ENCODE measurements at places on chromosomes 6 and 20.

DNA sequence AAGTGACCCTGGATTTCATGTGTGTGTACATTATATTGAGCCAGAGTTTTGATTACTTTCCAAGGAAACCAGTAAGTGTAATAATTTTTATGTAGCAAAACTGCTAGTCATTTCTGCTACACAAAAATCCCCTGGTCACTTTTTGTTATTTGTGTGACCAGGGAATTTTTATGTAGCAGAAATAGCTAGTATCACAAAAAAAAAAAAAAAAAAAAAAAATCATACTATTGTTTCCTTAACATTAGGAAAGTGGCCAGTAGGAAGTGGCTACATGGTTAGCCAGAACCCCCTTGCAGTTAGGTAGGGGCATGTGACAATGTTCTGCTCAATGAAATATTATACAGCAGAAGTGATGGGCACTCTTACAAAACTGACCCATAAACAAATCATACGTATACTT lies 434.0 kb upstream of the BTBD3 start:
- DNase-seq, result no peak

DNA sequence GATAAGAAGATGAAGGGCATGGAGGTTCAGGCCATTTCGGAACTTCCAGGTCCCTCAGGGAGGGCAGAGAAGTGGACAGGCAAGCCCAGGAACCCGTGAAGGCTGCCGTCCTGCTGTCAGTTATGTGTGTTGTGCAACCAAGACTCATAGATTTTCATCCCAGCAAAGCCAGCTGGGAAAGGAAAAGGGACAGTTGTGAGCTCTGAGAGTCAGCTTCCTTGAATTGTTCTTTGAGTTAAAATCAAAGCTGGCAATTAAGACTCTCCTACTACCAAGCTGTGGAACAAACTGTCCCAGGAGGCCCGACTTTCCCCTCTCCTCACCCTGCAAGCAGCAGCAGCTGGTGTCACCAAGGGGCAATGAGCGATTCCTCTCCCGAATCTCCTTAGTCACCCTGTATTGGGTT lies 46.3 kb upstream of the IYD start:
- no peak for DNase-seq

GRCh38 chr6:165821754-165822153 lies 158.7 kb upstream of the PDE10A start:
- DNase-seq, result no peak

- DNase-seq, result no peak
These were observed 12.9 kb downstream of the CDYL start for GRCh38 chr6:4788953-4789584.

- no peak for DNase-seq
These were observed 200.8 kb upstream of the PDE10A start for GRCh38 chr6:165863801-165864200.
